ENCODE measurements at places on chromosomes 7 and 10.

- DNase-seq: peak; percentile 68
These were observed 1.4 kb downstream of the KBTBD2 start for GRCh38 chr7:32890010-32890792.

GRCh38 chr10:109591601-109592000 is 331.7 kb downstream of the XPNPEP1 start:
- no peak for DNase-seq

DNA sequence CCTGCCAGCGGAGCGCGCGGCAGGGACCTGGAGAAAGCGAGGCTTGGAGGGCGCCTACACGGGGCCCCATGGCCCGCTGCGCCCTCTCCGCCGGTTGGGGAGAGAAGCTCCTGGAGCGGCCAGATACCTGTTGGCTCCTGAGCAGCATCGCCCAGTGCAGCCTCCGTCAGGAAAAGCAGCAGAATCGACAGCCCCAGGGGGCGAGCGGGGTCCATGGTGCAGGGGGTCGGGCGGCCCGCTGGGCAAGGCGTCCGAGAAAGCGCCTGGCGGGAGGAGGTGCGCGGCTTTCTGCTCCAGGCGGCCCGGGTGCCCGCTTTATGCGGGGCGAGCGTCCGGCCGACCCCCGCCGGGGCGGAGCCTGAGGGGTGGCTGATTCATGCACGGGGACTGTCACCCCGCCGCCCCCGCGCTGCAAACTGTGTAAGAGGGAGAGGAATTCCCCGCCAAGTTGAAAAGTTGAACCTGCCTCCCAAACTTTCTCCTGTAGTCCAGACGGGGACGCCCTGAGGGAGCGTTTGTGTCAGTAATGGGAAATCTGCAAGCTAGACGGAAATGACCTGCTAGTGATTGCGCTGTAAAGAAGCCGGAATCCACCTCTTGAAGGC is at the start of gene TFPI2:
TFPI2 (minus strand) TSS at position 290 of the 605 bp plus-strand sequence; CDS start at position 215, 75 bp downstream.
- DNase-seq: peak; percentile 96

GRCh38 chr7:2513702-2514101 is 5.9 kb upstream of the LFNG start:
- no peak for DNase-seq

- no peak for DNase-seq
These were observed 580 bp downstream of the FAM200A start for GRCh38 chr7:99551334-99551733.

GRCh38 chr10:100356067-100357017 is 9.3 kb downstream of the SCD start:
- DNase-seq: no peak

GRCh38 chr7:124930655-124931597 is 1.3 kb upstream of the POT1 start:
- no peak for DNase-seq

DNA sequence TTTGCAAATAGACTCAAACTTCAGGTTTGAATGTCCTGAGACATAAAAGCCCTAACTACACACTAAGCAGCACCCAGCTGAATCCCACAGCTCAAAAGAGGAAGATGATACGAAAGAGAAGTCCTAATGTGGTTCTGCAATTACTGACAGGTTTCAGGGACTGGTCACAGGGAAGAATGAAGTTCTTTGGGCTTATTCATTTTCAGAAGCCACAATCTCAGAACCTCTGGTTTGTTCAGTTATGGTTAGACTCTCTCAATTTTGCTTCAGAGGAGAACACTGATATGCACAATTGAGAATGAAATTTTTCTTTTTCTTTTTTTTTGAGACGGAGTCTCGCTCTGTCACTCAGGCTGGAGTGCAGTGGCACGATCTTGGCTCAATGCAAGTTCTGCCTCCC is 94.6 kb upstream of the FAM180A start:
- no peak for DNase-seq

GRCh38 chr10:6986927-6987326 is 406.9 kb upstream of the PRKCQ start:
- DNase-seq: no peak

DNA sequence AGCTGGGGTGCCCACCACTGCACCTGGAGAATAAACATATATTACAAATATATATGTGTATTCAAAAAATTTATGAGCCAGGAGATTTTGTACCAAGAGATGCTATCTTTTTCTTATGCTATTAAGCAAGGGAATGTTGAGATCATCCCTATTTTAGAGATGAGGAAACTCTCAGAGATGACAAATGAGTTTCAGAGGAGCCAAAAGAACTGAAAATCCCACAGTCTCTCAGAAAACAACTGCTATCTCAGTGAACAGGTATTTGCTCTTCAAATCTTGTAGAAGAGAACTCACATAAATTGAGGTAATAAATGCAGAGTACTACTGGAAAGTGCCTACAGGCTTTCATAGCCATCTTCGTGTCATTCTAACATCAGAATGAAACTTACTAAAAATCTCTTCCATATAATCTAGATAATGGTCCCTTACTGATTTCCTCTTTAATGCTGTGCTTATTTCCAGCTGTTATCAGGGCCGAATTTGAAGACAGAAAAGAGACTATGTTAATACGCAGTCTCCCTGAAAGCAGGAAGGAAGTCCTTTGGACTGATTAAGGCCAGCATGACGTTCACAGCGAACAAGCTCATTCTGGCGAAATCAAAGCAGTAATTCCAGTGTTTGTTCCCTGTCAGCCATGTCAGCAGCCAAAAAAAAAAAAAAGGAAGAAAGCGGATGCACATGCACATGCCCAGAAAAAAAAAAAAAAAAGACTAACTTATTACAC is 29.4 kb upstream of the ANAPC16 start:
- no peak for DNase-seq

GRCh38 chr7:14931511-14932215 is 29.1 kb upstream of the DGKB start:
- no peak for DNase-seq

DNA sequence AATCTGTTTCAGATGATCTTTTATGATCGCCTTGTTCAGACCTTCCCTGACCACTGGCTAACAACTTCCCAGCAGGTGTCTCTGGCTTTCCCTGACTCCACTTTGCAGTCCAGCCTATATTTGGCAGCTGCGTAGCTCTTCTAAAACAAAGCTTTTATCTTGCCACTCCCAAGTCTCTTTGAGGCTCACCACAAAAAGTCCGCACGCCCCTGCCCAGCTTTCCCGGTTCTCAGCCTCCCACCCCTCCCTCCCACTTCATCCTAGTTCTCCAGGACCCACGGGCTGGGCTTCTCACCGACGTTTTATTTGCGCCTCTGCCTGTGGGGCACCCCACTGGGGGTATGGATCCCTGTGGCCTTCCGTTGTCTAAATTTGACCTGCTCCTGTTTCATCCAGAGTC is 58.9 kb upstream of the USP6NL start:
- DNase-seq: no peak

DNA sequence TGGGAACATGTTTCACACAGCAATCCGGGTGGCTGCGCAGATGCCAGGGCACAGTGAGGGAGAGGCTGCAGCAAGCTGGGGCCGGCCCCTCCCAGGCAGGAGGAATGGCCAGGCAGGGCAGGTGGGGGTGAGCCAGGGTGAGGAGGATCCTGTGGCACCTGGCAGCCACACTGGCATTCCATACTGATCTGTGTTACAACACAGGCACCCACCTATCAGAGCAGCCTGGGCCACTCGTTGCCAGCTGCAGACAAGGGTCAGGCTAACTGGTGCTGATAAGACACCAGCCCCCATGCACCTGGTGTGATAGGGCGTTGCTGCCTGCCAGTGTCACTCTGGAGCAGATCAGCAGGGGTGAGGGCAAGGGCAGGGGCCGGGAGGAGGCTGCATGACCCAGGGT is 16.6 kb upstream of the RET start:
- DNase-seq: no peak

DNA sequence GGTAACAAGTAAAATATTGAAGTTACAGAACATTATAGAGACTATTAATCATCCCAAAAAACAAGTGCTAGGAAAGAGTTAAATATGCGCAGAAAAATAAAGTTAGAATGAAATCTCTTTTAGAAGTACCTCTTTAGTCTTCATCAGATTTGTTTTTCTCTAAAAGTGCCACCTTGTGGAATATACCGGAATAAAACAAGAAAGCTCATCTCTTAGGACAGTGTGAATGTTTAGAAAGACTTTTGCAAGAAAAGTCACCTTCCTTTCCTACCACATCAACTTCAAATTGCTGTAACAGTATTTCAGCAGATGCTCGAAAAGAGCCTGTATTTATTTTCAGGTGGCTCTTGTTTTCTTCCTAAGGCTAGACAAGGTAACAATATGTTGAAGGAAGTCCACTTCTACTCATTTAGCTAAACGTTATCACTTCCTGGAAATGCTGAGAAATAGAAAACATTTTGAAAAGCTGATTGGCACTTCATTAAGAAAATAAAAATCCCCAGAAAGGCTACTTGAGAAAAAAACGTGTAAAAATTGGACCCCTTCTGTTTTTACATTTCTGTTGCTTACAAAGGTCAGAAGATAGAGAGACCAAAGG is 19.8 kb upstream of the FAM133B start:
- DNase-seq: peak; percentile 57

DNA sequence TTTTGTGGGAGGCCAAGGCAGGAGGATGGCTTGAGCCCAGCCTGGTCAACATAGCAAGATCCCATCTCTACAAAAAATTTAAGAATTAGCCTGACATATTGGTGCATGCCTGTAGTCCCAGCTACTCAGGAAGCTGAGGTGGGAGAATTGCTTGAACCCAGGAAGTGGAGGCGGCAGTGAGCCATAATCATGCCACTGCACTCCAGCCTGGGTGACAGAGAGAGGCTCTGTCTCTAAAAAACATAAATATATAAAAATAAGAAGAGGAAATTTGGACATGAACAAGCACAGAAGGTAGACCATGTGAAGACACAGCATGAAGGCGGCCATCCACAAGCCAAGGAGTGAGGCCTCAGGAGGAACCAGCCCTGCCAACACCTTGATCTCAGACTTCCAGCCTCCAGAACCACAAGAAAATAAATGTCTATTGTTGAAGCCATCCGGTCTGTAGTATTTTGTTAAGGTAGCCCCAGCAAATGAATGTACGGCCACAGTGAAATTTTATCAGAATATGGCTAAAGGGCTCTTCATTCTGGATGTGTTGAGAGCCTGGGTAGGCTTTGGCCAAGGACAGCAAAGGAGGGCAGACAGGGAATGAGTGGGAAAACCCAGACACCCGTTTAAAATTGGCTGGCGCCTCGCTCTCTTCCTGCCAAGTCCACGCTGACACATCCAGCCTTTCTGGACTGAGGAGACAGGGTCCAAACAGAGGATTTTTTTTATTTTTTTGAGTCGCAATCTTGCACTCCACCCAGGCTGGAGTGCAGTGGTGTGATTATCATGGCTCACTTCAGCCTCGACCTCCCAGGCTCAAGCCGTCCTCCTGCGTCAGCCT is 12.9 kb upstream of the GRID2IP start:
- DNase-seq: no peak
